ENCODE measurements at places on chromosomes 3 and 15.

GRCh38 chr3:109569135-109569846 lies 231.9 kb upstream of the DPPA4 start:
- DNase-seq = no peak

DNA sequence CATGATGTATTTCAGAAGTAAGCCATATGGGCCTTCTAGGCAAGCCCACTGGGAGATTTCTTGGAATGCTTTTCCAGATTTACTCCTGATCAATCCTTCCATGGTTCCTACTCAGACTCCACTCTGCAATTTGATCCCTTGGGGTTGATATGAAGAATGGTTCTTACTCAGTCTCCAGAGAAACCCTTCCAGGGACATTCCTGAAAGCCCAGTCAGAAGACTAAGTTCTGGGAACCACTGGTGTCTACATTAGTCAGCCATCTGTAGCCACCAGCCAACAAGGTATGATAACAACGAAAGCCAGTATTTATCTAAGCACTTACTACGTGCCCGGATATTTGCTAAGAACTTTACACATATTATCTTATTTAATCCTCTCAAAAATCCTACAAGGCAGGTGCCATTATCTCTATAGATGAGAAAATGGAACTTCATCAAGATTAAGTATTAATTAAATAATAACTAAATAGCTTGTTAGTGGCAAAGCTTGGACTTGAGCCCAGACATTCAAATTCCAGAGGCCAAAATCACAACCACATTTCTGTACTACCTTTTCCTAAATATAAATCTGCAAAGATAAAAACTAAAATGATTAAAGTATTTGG lies 32.7 kb downstream of the ZNF385D start:
- no peak for DNase-seq

- no peak for DNase-seq
These were observed 45.0 kb downstream of the SMAD3 start for GRCh38 chr15:67110361-67110781.

DNA sequence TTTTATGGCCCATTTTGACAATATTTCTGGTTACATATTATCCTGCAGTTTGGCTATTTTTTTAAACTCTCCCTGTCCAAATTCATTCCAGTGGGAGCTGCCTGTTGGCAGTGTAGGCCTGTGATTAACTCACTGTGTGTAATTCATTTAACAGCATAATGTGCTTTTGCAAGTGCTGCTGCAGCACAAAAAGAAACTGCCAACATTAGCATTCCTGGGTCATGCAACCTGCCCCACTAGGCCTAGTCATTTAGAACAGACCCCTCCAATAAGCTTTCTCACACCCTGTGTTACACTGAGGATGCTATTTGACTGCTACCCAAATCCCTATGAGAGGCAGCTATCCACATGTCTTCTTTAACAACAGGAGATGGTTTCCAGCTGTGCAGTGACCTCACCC lies 251.2 kb upstream of the UBE2E2 start:
- no peak for DNase-seq

DNA sequence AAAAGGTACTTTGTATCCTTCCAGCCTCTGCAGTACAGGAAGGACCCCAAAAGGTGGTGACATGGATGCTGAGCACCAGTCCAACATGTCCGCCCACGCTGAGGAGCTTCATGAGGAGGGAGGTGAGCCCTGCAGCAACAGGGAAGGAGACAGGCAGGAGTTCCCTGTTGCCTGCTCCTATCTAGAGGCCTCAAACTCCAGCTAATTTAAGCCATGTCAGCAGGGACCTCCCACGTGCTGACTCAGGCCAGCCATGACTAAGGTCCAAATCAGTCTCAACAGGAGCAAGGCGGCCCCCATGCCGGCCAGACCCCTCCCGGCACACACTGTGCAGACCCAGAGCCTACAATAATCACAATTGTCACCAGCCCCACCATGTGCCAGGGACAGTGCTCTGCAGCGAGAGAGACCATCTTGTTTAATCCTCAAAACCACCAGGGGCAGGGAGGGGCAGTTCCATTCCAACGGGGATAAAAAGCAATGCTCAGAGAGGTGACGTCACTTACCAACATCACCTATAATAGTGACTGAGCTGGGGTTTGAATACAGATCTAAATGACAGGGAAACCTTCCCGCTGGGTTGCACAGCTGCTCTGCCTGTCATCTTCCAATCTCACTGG lies 54.5 kb upstream of the GATA2 start:
- DNase-seq = no peak

- peak; percentile 86 for DNase-seq
These were observed 1.7 kb downstream of the HYAL2 start for GRCh38 chr3:50320853-50321335.

Measured in lower lobe of right lung (tissue), 2 donors.